ENCODE measurements at places on chromosomes 5 and 9. TPM values are rescaled to one million over a fixed set of nuclear protein-coding genes. Genes with fewer than 3 reads are reported as not detected.

DNA sequence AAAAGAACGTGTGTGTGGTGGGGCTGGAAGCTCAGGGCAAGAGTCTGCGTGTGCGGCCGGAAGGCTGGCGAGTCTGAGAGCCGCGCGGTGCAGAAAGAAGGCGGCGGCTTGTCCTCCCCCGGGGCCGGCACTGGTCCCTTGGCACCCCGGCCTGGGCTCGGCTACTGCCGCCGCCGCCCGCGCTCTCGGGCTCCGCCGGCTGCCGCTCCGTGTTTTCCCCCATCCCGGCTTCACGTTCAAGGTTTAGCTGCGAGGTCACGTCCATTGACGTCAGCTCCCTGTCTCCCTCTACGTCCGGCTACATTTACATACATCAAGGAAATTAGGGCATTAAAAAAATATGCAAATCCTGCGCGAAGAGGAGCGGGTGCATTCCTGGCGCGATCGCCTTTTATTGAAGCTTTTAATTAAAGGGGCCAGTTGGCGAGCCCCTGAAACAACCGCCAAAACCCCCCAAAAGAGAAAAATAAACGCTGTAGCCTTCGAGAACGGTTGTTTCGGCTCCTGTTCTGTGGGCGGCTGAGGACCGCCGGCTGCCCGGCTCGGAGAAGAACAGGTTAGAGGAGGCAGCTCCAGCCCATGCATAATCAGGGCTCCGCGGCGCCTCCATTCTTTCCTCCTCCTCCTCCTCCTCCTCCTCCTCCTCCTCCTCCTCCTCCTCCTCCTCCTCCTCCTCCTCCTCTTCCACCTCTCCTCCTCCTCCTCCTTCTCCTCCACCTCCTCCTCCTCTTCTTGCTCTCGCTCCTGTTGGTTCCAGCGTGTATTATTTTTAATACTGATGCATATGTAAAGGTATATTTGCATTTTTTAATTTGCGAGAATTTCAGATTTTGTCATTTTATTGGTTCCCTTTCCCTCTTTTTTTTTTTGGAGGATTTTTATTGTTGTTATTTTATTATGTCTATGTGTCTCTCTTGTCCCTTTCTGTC, 207.0 kb downstream of the MEF2C start:
- peak; percentile 53 for DNase-seq

Gene NOTCH1
- 49.3 TPM for total RNA-seq

DNA sequence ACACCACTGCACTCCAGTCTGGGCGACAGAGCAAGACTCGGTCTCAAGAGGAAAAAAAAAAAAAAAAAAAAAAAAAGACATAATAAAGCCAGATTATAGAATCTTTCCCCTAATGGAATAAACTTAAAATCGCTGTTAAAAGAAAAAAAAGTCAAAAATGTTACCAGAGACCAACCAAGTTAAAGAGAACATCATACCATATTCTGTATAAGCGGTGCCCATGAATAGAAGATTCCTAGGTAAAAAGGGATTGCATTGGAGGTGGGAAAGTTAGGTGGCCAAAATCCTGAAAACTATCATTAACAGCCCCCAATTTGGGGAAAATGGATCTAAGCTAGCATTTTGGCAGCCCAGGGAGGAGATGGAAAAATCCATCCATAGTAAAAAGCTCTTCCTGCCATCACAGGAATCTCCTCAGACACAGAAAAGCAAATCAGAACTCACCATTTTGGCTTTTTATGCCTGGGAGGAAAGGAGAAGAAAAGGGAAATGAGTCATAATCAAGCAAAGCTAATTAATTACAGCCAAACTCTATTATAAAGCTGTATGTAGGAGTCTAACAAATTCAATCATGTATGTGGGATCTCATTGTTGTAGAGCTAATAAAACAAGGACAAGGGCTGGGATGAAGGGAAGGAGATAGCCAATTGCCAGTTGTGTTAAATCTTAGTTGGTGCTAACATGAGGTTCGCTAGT, 363.8 kb downstream of the ARL15 start:
- DNase-seq: no peak

Gene SGCD
- total RNA-seq: 1.0 TPM

DNA sequence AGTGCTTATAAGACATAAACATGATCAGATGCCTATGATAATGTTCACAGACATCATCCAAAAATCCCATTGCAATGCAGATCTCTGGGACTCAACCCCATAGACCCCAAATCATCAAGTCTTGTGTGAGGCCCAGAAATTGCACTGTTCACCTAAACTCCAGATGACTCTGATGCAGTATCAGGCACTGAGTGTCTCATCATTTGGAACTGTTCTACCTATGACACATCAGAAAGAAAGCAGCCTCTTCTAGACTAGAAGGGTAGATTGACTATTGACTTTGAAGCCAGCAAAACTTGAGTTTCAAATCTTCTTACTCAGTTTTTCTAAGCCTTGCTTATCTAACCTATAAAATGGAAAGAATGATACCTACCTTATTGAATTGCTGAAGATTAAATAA, 58.7 kb upstream of the PAPPA start:
- DNase-seq: no peak

Gene OR1J2
- total RNA-seq: not detected

Gene SERF1A
- total RNA-seq: 3.8 TPM

DNA sequence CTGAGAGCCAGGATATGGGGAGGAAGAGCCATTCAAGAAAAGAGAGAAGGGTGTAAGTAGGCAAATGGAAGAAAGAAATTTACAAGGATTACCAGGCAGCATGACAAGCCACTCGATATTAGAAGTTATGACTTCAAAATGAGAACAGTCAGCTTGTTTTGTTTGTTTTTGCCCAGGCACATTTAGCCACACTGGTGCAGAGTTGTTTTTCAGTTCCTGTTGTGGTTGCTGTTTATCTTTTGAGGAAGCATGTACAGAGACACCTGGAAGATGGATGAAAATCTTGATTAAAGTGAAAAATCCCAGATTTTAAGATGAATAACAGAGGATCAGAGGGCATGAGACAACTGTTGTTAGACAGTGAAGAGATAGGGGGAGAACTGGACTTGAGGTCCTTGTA, 199.1 kb downstream of the MTRR start:
- no peak for DNase-seq

DNA sequence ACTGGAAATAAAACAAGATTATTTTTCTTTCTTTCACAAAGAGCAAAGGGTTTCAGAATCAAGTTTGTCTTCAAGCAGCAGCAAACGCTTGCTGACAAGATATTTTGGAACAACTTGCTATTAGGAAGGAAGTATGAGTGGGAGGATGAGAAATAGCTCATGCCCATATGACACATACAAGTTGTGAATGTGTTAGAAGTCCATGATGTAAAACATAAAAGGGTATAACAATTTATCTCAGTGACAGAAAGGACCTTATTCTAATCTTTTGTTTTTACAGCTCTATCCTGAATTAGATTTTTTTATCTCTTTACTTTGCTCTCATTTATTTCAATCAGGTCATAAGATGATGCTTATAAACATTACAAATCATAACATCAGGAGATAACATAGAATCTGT, 516.6 kb upstream of the MEF2C start:
- DNase-seq: no peak

DNA sequence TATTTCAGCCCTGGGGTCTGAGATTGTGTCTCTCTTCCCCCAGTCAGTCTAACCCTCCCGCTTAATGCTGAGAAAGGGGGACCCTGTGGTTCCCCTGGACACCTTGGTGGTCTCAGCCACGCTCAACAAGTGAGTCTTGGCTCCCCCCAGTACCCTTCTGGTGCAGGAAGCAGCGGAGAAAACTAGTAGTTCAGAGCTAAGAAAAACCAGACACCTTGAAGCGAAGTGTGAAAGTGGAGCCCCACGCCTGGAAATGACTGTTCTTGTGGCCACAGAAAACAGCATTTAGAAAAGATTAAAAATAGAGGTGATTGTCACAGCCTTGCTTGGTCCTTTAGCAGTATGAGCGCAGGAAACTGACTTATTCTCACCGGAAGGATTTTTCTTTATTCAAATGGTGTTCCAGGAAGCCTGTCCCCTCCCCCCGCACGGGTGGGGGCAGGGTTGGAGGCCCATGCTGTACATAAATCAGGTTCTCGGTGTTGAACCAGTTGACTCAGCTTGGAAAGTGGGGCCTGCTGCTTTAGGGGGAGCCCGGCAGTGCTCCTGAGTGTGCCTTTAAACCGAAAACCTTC, 8.1 kb downstream of the ARPC5L start:
- peak; percentile 70 for DNase-seq

Gene PDE6A
- total RNA-seq: 2.7 TPM

- DNase-seq: no peak
Measured at GRCh38 chr9:134748591-134748990, 107.0 kb downstream of the COL5A1 start.

DNA sequence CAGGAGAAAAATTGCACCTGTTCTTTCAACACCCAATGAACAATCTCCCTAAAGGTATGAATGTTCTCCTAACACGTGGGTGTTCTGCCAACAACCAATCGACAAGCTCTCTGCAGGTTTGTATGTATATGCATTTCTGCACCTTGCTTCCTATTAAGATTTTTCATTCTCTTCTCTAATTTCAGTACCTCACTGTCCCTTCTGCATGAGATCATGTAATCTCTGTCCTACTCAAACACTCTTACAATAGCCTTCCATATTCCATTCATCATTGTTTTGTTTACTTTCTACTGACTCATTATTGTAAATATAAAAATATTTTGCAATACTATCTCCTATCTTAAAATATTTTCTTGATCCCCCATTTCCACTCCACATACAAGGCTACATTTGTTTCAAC, 382.0 kb downstream of the CDH12 start:
- no peak for DNase-seq

Gene FOXB2
- total RNA-seq: not detected

- no peak for DNase-seq
Measured at GRCh38 chr9:75161116-75161857, 73.0 kb downstream of the OSTF1 start.

DNA sequence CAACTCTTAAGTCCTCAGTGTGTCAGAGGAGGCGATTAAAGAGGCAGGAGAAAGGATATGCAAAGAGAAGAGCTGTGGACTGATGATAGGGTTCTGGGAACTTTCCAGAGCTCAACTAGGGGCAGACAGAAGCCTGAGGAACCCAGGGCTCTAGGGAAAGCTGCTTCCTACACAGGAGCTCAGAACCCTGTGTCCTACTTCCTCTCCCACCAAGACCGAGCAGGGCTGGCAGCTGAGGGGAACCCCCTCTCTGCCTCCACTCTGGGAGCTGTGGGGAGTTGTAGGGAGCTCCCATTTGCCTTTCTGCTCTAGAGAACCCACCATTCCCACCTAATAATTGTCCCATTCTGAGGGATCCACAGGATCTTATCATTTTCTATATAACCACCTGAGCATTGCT, 674.3 kb downstream of the ACTL7B start:
- no peak for DNase-seq

DNA sequence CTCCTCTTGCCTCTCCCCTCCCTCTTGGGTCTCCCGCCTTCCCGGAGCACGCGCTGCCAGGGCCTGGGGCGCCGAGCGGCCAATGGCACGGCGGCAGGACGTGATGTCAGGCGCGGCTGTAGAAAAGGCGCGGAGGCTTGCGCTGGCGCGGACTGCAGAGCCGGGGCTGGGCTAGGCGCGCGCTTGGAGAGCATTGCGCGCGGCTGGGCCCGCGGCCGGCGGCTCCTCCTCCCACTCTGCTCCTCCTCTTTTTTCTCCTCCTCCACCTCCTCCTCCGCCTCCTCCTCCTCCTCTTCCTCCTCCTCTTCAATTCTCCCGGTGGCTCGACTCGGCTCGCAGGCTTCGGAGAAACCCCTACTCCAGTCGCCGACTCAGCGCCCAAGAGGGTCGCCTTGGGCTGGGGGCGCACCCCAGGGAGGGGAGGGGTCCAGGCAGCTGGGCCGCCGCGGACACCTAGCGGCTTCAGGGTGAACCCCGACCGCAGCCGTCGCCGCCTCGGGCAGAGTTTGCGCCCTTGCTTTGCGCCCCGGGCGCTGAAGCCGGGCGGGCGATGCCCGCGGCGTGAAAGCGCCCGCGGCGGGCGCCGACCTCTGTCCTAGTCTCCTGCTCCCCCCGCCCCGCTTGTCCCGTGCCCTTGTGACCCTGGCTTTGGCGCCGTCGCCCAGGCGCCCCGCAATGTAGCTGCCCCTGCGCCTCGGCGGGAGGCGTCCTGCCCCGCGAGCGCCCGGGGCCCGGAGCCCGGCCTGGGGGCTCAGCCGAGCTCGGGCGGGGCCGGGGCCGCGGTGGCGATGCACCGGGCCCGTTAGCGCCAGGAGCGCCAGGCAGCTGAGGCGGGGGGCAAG, at the start of gene LHX2:
Gene LHX2 (plus strand): TSS at position 309 of the 842 bp plus-strand sequence. CDS start 581 bp downstream, outside the sequence.
- DNase-seq: peak; percentile 73

Gene JAKMIP2
- total RNA-seq: 0.17 TPM

DNA sequence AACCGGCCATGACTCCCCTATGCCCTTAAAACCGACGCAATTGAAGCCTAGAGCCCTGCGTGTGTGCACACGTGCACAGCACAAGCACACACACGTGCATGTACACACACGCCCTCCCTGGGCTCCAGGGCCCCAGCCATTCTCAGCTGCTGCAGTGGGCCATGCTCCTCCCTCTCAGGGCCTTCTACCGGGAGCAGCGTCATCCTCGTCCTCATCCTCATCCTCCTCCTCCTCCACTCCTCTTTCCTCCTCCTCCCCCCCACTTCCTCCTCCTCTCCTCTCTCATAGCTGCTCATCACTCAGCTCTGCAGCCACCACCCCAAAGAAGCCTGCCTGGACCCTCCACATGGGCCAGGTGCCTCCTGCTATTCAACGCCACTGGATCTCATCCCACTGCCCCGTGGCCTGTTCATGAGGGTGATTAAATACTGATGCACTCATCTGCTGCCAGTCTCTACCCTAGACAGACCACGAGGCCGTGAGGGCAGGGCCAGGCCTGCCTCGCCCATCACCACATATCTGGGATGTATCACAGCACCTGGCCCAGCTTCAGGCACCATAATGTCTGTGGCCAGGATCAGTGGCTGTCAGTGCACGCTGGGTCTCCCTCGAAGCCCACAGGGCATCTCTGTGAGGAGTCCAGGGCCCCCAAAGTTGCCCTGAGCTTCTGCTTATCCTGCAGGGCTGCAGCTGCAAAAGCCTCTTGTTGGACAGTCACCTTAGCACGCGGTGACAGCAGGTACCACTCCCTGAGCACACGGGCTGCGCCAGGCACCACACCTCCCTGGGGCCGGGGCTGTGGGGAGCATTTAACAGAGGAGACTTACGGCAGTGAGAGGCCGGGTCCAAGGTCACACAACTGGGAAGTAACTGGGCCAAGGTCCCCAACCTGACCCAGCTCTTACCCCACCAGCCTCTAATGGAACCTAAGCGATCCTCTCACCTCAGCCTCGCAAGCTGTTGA, 9.8 kb downstream of the FAM78A start:
- DNase-seq: no peak

- no peak for DNase-seq
Measured at GRCh38 chr9:121098567-121099198, 23.9 kb downstream of the CNTRL start.

Gene PCDHA9
- total RNA-seq: 0.19 TPM

Gene S1PR3
- 3.2 TPM for total RNA-seq

GRCh38 chr5:140072812-140073211, 29.7 kb upstream of the NRG2 start:
- no peak for DNase-seq

GRCh38 chr9:4306066-4306776, 6.4 kb upstream of the GLIS3 start:
- DNase-seq: no peak

Gene IFNA21
- total RNA-seq: not detected

GRCh38 chr5:142446131-142446959, 121.5 kb upstream of the SPRY4 start:
- DNase-seq: no peak

Gene WDR38
- not detected for total RNA-seq

Gene APBA1
- total RNA-seq: 7.5 TPM

- DNase-seq: no peak
Measured at GRCh38 chr5:68550015-68550414, 334.5 kb downstream of the PIK3R1 start.

Gene BNIP1
- total RNA-seq: 17.2 TPM

Data from colonic mucosa (tissue), 4 donors.